ENCODE measurements at places on chromosomes 2 and 18.

GRCh38 chr2:109031476-109032228 lies 42.6 kb upstream of the EDAR start:
- H3K4me1 ChIP-seq: peaks cover 7% of the 10 kb centered on the region
- no peaks in the 10 kb centered on the region for H3K36me3 ChIP-seq
- peak overlapping the region; percentile 2 for H3K4me3 ChIP-seq
- H3K27ac ChIP-seq: peak overlapping the region; percentile 56

GRCh38 chr2:231308631-231309428 lies 86.7 kb upstream of the B3GNT7 start:
- DNase-seq: no peak
- H3K27ac ChIP-seq: no peak overlapping the region
- no peak overlapping the region for H3K4me3 ChIP-seq
- H3K27me3 ChIP-seq: peaks cover 27% of the 10 kb centered on the region

DNA sequence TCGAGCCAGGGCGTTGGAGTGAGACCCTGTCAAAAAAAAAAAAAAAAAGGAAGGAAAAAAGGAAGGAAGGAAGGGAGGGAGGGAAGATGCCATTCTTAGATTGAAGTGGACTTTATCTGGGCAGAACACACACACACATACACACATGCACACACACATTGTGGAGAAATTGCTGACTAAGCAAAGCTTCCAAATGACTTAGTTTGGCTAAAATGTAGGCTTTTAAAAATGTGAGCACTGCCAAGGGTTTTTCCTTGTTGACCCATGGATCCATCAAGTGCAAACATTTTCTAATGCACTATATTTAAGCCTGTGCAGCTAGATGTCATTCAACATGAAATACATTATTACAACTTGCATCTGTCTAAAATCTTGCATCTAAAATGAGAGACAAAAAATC lies 564 bp upstream of the TTR start:
- no peak overlapping the region for H3K27ac ChIP-seq
- no peaks in the 10 kb centered on the region for H3K36me3 ChIP-seq
- no peak for DNase-seq
- H3K27me3 ChIP-seq: peaks cover 5% of the 10 kb centered on the region
- no peaks in the 10 kb centered on the region for H3K4me1 ChIP-seq

DNA sequence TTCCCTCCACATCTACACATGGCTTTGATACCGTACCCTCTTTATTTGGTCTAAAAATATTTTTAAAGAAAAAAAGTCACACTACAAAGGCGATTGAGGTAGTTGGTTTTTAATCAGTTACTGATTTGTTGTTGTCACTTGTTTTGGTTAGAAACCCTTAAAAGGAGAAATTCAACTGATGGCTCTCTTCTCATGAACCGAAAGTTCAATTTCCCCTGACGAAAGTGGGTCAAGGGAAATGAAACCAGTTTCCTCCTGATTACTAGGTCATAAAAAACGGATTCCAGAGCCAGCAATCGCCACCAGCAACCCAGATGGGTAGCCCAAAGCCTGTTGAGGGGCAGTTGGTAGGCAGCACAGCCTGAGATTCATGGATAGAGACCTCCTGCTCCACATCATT lies 63.2 kb downstream of the DLGAP1 start:
- no peak overlapping the region for H3K4me3 ChIP-seq
- H3K4me1 ChIP-seq: no peaks in the 10 kb centered on the region
- no peaks in the 10 kb centered on the region for H3K27me3 ChIP-seq
- no peak overlapping the region for H3K27ac ChIP-seq
- no peak for DNase-seq
- no peaks in the 10 kb centered on the region for H3K36me3 ChIP-seq

DNA sequence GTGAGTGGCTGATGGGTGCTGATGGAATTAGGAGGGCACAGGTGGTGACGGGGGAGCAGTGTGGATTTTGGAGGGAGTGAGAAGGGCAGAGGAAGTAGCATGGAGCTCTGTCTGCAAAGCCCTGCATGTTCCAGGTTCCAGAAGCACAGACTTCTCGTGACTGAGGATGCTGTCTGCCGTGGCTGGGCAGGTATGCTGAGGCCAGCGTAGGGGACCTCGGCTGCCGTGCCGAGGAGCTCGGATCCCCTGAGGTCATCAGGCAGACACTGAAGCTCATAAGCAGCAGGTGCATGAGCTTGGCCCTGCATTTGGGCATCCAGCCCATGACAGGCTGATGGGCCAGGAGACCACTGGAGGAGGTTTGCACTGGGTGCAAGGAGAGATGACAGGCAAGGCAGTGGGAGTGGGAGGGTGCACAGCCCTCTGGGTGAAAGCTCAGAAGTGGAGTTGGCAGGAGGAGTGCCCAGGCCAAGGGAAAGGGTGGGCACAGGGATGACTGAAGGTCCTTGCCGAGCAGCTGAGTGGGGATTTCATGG lies 215.3 kb downstream of the SH3RF3 start:
- H3K27me3 ChIP-seq: peaks cover 66% of the 10 kb centered on the region
- DNase-seq: no peak
- no peak overlapping the region for H3K4me3 ChIP-seq
- no peaks in the 10 kb centered on the region for H3K4me1 ChIP-seq
- H3K27ac ChIP-seq: no peak overlapping the region

- H3K36me3 ChIP-seq: peaks cover 3% of the 10 kb centered on the region
- no peak for DNase-seq
- no peaks in the 10 kb centered on the region for H3K4me1 ChIP-seq
Measured at GRCh38 chr2:30626397-30626796, 179.4 kb downstream of the LCLAT1 start.

GRCh38 chr2:88897715-88898114 lies 206.2 kb downstream of the RPIA start:
- H3K4me3 ChIP-seq: no peak overlapping the region
- DNase-seq: no peak
- H3K27me3 ChIP-seq: no peaks in the 10 kb centered on the region
- H3K4me1 ChIP-seq: no peaks in the 10 kb centered on the region

- H3K27ac ChIP-seq: peak overlapping the region; percentile 93
- H3K36me3 ChIP-seq: peaks cover 25% of the 10 kb centered on the region
- H3K4me1 ChIP-seq: peaks cover 5% of the 10 kb centered on the region
- H3K4me3 ChIP-seq: peak overlapping the region; percentile 69
- no peak for DNase-seq
- H3K27me3 ChIP-seq: no peaks in the 10 kb centered on the region
Measured at GRCh38 chr2:202911203-202911511, 316 bp downstream of the WDR12 start.

GRCh38 chr2:80113399-80113798 lies 191.2 kb downstream of the LRRTM1 start:
- no peak overlapping the region for H3K4me3 ChIP-seq
- no peak overlapping the region for H3K27ac ChIP-seq
- H3K4me1 ChIP-seq: no peaks in the 10 kb centered on the region
- DNase-seq: no peak
- H3K27me3 ChIP-seq: no peaks in the 10 kb centered on the region

- peaks cover 23% of the 10 kb centered on the region for H3K27me3 ChIP-seq
- DNase-seq: no peak
- no peaks in the 10 kb centered on the region for H3K4me1 ChIP-seq
- H3K36me3 ChIP-seq: no peaks in the 10 kb centered on the region
- H3K27ac ChIP-seq: no peak overlapping the region
Measured at GRCh38 chr18:46452820-46453219, 204.2 kb downstream of the LOXHD1 start.

DNA sequence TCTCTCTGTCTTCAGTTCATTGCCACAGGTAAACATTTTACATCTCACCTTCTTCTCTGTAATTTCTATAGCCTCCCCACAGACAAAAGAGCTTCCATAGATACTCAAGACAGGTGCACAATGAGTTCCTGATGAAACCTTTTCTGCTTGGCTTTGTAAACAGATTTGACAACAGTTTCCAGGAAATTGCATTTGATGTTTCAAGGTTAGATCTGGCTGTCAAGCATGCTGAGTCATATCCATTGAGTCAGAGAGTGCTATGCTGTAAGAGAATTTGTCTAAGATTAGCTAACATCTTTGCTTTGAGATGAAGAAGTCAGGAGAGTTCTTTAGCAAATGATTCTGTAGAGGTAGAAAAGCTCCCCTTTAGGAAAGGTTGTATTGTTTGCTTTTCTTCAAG lies 40.6 kb upstream of the MAP2 start:
- no peaks in the 10 kb centered on the region for H3K4me1 ChIP-seq
- H3K36me3 ChIP-seq: no peaks in the 10 kb centered on the region
- DNase-seq: no peak
- no peak overlapping the region for H3K4me3 ChIP-seq

DNA sequence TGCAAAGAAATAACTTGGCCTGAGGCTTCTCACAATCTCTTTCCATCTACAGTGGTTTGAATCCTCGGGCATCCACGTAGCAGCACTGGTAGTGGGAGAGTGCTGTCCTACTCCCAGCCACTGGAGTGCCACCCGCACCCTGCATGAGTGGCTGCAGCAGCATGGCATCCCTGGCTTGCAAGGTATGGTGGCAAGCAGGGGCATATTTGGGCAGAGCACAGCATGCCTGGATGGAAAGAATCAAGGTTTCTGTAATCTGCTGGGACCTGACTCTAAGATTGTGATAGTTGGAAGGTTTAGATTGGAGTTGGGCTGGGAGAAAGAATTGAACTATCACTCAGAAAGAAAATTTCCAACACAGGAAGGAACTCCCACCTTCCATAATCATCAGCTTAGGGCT lies 4.0 kb downstream of the CAD start:
- H3K27me3 ChIP-seq: no peaks in the 10 kb centered on the region
- no peak overlapping the region for H3K4me3 ChIP-seq
- H3K4me1 ChIP-seq: peaks cover 19% of the 10 kb centered on the region
- H3K36me3 ChIP-seq: peaks cover 89% of the 10 kb centered on the region
- no peak for DNase-seq
- H3K27ac ChIP-seq: no peak overlapping the region

- H3K4me1 ChIP-seq: peaks cover 8% of the 10 kb centered on the region
- no peak overlapping the region for H3K27ac ChIP-seq
- DNase-seq: peak; percentile 49
Measured at GRCh38 chr2:72859831-72860262, 27.4 kb upstream of the SPR start.

- DNase-seq: no peak
- H3K4me1 ChIP-seq: peaks cover 40% of the 10 kb centered on the region
- H3K27me3 ChIP-seq: no peaks in the 10 kb centered on the region
- no peak overlapping the region for H3K4me3 ChIP-seq
Measured at GRCh38 chr2:62287282-62287681, 91.4 kb downstream of the B3GNT2 start.

DNA sequence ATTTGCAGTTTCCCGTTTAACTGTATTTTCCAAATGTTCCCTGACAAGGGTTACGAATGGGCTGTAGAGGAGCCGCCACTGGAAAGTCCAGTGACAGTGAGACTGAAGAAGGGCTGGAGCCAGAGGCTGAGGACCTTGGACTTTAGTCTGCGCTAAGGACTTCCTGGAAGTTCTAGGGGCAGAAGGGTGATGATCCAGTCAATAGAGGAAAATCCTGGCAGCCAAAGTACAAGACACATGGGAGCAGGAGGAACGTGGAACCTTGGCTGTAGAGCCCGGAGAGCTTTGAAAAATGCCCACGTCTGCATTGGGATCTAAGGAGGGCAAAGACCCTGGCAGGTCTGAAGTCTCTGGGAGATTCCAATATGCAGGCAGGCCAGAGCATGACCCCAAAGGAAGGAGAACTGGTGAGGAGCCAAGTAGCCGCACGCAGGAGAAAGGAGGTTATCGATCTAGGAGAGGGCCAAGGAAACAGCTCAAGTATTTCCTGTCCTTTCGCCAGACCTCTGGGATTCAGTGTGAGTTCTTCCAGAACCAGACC lies 28.5 kb downstream of the MBP start:
- no peak overlapping the region for H3K27ac ChIP-seq
- no peak overlapping the region for H3K4me3 ChIP-seq
- peaks cover 20% of the 10 kb centered on the region for H3K27me3 ChIP-seq

- H3K27me3 ChIP-seq: no peaks in the 10 kb centered on the region
- H3K4me1 ChIP-seq: no peaks in the 10 kb centered on the region
- H3K4me3 ChIP-seq: no peak overlapping the region
- H3K36me3 ChIP-seq: no peaks in the 10 kb centered on the region
- no peak for DNase-seq
Measured at GRCh38 chr2:184644685-184645084, 46.4 kb downstream of the ZNF804A start.

GRCh38 chr2:126699018-126699417 lies 43.1 kb downstream of the GYPC start:
- no peaks in the 10 kb centered on the region for H3K27me3 ChIP-seq
- H3K4me1 ChIP-seq: no peaks in the 10 kb centered on the region
- no peak overlapping the region for H3K27ac ChIP-seq

GRCh38 chr2:216006164-216006663 lies 7.1 kb downstream of the MREG start:
- H3K27me3 ChIP-seq: no peaks in the 10 kb centered on the region
- H3K4me1 ChIP-seq: peaks cover 41% of the 10 kb centered on the region
- H3K27ac ChIP-seq: 0 out of 3 replicates have a peak overlapping the region, but pooled peaks have one; percentile 1
- no peak for DNase-seq
- no peak overlapping the region for H3K4me3 ChIP-seq
- no peaks in the 10 kb centered on the region for H3K36me3 ChIP-seq

DNA sequence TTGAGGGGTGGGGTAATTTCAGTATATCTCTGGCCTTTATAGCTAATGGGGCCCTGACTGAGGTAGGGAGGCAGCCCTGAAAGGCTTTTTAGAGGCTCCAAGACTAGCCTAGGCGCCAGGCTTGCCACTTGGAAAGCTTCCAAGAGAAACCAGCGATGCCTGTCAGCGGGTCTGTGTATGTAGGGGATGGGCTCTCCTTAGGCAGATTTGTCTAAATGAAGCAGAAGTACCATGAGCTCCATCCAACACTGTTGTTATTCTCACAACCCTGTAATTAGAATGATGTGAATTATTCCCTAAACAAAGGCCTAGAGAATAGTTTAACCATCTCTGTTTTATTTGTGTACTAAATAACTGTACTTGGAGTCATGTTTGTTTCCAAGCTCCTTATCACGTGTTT lies 138.1 kb downstream of the B3GNT2 start:
- DNase-seq: no peak
- H3K27ac ChIP-seq: no peak overlapping the region
- peaks cover 2% of the 10 kb centered on the region for H3K36me3 ChIP-seq
- no peak overlapping the region for H3K4me3 ChIP-seq

DNA sequence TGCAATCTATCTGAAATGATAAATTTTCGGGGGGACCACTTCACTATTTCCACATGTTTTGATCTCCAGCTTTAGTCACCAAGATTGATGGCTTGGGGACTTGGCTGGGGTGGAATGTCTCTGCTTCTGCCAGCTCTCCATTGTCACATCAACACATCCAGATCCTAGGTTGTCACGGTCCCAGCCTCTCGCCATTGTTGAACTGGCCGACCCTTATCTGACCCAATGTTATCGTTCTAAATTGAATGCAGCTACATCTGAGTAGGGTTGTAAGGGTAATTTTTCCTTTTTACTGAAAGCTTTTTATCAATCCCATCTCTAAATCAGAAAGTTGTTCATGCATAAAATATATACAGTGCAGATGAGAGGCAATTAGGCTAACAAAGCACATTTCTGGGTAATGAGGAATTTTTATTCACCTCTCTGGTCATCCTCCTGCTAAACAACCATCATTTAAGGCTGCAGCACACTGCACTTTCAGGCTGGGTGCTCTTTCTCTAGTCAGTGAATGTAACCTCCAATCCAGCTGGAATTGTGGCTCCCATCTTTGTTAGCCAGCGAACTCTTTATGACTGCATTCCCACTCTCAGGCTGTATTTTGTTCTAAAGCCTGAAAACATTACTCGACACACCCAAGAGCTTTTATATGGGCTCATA lies 128.2 kb downstream of the COL4A4 start:
- H3K36me3 ChIP-seq: no peaks in the 10 kb centered on the region
- no peaks in the 10 kb centered on the region for H3K27me3 ChIP-seq
- no peaks in the 10 kb centered on the region for H3K4me1 ChIP-seq
- no peak overlapping the region for H3K27ac ChIP-seq
